ENCODE measurements at places on chromosomes 4 and X.

DNA sequence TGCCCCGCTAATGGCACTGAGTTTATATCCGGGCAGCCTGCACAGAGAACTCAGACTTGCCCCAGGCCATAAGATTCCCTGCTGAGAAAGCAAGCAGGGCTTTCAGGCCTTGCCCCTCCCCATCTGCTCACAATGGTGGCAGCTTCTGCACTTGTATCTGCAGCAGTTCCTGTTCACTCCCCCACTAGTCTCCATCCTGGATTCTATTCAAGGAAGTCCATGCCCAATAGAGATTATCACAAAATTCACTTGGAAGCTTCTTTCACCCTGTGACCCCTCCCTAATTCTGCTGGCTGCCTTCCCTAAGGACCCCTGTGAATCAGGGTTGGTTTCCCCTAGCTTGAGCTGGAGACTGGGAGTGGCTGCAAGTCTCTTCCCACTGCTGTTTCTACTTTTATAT lies 34.5 kb upstream of the UCP1 start:
- no peak for DNase-seq

- no peak for DNase-seq
These were observed 1629.2 kb upstream of the ADGRL3 start for GRCh38 chr4:59570860-59571476.

- DNase-seq: no peak
These were observed 6.0 kb downstream of the P2RY4 start for GRCh38 chrX:70254063-70254400.

- no peak for DNase-seq
These were observed 333.3 kb downstream of the PDGFC start for GRCh38 chr4:156638334-156638733.

- no peak for DNase-seq
These were observed 44.8 kb downstream of the HMGB2 start for GRCh38 chr4:173289353-173289727.

- no peak for DNase-seq
These were observed 10.5 kb downstream of the TLR7 start for GRCh38 chrX:12877386-12877785.

- DNase-seq: no peak
These were observed 303.0 kb upstream of the TACR3 start for GRCh38 chr4:104022831-104023230.

DNA sequence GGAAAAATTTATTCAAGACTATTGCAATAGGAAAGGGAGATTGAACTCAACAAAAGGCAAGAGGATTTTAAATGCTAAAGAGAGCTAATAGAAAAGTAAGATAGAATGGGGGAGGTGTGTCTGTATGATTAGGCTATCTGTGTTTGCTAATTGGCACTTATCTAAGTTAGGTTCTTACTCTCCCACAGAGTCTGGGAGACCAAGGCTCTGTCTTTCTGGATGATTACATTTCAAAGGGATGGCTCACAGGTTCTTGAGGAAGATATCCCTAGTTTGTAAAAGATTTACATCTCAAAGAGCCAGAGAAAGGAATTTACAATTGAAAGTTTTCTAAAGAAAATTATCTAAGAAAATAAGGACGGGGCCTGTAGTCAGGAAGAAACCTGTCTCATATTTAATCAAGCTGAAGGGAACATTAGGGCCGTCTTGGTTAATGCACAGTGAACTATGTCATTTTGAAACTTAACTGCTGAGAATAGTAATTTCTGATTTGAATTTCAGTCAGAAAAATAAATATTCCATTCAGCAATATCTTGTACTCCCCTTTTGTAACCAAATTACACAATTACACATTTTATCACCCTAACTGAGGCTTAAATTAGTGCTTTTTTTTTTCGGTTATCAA lies 75.8 kb downstream of the MAGEB10 start:
- DNase-seq: no peak

- no peak for DNase-seq
These were observed 40.4 kb upstream of the PROM1 start for GRCh38 chr4:16124232-16124631.

DNA sequence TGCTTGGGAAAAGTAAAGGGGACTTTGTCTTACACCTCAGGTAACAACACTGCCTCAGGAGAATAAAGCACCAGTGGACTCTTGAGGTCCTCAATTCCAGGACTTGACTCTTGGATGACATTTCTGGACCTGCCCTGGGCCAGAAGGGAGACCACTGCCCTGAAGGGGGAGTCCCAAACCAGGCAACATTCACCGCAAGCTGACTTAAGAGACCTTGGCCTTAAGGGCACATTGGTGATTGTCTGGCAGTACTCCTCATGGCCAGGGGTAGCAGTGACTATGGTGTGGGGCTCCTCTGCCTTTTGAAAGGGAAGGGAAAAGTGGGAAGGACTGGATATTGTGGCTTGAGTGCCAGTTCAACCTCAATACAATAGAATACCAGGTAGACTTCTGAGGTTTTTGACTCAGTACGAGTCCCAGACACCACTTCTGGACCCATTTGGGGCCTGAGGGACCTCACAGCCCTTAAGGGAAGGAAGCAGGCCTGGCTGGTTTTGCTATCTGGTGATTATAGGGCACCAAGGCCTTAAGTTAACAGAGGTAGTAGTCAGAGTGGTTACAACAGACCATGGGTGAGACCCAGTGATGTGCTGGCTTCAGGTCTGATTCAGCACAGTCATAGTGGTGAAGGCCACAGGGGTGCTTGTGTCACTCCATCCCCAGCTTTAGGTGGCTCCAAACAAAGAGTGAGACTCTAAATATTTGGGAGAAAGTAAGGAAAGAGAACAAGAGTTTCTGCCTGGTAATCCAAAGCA lies 121.2 kb upstream of the TET2 start:
- no peak for DNase-seq

- peak; percentile 19 for DNase-seq
These were observed 403 bp upstream of the LGI2 start for GRCh38 chr4:25031077-25031621.

GRCh38 chr4:159267869-159268285 lies 165.0 kb downstream of the RAPGEF2 start:
- DNase-seq: no peak

DNA sequence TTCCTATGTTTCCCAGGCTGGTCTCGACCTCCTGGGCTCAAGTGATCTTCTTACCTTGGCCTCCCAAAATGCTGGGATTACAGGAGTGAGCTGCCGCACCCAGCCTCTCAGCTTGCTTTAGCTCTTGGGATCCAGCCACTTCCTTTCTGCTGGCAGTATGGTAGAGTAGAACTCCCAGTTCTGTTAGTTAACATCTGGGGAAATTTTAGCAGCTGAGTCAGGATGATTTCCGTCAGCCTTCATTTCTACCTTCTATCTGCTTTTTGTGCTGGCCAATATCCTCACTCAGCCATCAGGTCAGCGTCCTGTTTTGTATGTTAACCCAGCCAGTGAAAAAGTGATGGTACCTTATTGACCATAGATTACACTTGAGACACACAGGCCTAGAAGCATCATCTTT lies 59.3 kb upstream of the GPC4 start:
- DNase-seq: no peak

GRCh38 chrX:6986915-6987314 lies 160.6 kb upstream of the STS start:
- DNase-seq: no peak

- no peak for DNase-seq
These were observed 9.7 kb downstream of the TMEM184C start for GRCh38 chr4:147626903-147627302.

DNA sequence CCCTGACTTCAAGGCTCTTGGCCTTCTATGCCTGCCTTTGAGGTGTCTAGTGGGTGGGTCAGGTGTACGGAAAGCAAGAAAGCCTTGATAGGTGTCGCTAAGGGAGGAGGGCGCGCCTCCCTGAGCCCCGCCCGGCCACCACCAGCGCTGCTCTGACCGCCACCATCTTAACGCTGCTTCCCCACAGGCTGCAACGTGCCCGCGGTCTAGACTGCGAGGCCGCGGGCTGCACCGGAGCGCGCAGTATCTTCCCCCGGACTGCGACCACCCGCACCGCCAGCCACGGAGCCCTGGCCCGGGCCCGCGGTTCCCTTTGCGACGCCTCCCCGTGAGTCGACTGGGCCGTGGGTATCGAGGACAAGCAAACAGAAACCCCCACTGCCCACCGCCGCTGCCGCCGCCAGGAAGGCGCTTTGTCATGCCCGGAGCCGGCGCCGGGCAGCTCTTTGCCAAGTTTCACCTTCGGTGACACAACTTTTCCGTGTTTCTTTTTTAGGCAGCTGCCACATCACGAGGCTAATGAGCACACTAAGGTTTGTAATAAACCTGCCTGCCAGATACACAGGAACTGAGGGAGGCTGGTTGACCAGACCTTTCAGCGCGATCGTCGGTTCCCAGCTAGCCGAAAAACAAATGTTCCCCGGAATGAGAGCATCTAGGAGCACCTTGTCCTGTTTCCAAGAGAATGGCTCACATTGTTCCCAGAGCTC lies 335.8 kb upstream of the F9 start:
- DNase-seq: peak; percentile 30

DNA sequence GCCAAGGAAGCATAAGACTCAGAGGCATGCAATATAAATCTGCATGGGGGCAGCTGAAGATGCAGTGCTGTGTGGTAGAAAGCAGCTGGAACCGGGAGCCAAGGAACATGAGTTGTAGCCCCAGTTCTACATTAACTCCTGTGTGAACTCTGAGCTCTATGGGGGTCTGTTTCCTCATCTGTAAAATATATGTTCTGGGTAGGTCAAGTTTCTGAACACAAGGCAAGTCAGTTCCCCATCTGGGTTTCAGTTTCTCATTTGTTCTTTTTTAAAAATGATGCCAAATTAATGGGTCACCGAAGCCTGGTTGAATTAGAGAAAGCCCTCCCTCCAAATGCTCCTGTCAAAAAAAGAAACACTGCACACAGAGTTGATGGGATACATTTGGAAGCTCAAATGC lies 24.0 kb downstream of the UNC5C start:
- no peak for DNase-seq

DNA sequence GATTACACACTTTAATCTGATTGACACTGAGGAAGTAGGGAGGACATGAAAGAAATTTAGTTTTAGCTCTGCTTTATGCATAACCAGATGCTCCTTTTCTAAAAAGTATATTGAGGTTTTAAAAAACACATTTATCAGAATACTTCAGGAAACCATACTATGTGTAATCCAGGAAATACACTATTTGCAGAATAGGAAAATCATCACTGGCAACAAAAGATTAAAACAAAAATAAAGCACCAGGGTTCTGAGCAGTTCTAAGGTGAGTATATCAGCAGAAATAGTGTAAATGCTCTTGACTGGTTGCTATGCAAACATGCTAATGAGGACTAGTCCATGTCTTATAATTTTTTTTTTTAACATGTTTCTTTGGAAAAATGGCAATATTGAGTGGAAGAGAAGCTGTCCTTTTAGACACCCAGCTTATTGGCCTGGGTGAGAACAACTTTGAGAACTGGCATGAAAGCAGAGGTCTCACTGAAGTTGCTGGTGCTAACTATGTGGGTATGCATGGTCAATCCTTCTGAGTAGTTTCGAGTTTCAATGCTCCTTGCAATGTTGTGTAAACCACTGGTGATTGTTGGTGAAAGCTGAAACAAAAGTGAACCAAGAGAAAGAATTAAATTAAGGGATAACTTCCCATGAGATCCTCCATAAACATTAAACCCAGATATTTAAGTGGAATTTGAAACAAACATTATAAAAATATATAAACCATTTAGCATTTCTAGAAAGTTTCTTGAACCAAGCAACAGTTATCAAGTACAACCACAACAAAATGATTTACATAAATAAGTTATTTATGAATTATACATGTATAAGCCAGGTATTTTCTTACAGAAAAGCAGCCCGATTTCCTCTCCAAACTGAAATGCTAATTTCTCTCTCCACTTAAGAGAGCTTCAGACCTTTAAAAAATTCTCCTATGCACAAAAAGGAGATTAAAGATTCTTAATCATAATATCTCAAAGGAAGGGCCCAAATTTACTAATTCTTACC lies 20.4 kb upstream of the SCD5 start:
- DNase-seq: no peak

DNA sequence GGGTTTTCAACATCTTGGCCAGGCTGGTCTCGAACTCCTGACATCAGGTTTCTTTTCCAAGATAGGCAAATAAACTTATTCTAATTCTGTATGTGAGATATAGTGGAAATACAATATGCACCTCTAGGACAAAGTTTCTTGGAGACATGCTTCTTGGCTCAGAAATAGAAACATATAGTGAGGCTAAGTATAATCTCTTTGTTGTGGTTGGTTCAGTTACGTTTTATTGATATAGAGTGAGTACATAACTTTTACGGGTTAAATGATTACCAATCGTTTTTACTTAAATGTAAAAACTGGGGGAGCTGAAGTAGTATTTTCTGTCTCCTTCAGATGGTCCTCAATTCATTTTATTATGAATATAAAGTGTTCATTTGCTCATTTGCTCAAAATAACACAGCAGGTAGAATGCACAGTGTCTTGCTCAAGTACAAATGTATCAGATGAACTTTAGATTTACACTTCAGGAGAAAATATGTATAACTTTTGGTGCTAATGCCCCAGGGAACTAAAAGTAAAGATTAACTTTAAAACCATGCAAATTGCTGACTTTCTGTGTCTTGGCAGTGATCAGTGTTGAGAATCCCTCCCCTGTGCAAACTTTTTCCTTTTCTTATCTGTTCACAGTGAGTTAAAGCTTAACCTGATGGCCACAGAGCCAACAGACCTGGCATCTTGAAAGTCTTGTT lies 77.6 kb downstream of the AFF1 start:
- DNase-seq: no peak

DNA sequence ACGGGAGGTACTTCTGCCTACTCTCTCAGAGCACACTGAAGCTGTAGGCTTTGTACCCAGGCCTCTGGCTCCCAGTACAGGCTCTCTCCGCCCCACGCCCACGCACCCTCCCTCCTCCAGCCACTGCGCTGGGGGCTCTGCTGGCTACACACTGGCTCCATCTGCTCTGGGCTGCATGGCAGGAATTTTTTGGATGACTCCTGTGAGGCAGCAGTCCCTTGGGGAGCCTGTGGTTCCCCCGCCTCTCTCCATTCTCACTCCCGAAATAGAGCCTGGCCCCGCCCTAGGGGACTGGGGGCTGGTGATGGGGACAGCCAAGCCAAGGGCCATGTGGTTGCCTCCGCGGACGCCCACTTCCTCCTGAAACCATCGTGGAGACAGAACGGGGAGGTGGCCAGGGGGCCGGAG lies 58.1 kb upstream of the ADRA2C start:
- DNase-seq: no peak

Data from suppressor macrophage treated with lipopolysaccharide for 4 hours (primary cell).